Globus pallidus (tissue), 1 donor: ENCODE measurements at places on chromosomes 7 and 10.

DNA sequence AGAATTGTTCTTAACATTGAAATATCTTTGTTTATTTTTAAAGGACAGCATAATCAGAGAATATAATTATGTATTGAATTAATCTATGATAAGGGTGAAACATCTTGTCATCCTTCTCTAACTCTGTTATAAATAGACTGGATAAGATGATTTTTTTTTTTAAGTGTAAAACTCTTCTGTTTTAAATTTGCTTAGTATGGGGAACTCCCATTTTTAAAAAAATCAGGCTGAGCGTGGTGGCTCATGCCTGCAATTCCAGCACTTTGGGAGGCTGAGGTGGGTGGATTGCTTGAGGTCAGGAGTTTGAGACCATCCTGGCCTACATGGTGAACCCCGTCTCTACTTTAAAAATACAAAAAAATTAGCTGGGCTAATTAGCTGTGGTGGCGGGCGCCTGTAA lies 9.4 kb upstream of the HERC4 start:
- no peak for DNase-seq

DNA sequence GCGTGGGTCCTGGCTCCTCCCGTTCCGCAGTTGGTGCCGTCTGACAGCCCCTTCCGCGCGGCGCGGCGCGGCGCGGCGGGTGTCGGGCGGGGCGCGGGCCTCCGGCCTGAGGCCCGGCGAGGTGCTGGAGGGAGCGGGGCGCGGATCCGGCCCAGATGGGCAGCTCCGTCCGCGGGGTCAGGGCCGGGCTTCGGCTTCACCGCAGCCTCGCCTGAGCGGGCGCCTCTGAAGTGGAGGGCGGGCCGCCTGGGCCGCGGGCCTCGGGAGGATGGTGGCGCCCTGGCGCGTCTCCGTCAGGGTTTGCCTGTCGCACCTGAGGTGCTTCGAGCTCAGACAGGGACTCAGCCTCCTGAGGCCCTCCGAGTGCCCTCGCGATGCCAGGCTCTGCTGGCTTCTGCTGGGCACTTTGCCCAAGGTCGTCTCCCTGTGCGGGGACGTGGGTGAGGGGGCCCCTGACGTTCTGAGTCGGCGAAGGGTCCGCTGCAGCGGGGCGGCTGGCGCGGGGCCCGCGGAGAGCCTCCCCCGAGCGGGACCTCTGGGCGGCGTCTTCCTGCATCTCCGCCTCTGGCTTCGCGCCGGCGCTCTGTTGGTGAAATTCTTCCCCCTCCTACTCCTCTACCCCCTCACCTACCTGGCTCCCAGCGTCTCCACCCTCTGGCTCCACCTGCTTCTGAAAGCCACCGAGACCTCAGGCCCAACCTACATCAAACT lies 473 bp downstream of the ADCK2 start:
- DNase-seq, result peak; percentile 37

DNA sequence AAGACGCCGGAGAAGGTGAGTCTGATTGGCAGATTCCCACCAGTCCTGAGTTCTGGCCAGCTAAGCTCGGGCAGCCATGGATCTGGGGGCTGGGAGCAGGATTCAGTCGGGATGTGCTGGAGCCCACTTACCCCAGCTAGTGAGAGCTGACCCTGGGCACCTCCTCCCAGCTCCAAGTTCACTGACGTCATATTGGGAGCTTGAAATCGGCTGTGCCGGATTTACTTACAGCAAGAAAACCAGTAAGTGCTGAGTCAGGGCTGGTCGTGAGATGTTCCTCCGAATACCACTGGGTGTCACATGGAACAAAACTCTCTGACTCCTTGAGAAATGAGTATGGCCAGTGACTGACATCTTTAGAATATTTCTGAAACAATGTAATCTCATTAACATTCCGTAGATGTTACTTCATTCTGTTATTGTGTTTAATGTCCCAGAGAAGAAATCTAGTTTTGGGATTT lies 621.2 kb downstream of the SDK1 start:
- DNase-seq, result peak; percentile 69

DNA sequence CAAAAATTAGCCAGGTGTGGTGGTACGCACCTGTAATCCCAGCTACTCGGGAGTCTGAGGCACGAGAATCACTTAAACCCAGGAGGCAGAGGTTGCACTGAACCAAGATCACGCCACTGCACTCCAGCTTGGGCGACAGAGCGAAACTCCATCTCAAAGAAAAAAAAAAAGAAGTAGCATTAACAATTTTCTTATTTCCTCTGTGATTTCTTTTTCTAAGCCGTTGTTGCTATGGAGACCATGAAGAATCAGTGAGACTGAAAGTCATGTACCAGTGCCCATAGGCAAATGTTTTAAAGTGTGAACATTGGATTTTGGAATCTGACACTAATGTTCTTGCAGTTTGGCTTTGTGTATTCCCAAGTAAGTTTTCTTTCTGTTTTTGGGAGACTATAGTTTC lies 18.4 kb upstream of the MAP3K8 start:
- no peak for DNase-seq

GRCh38 chr7:78472519-78472918 lies 673.9 kb downstream of the PHTF2 start:
- no peak for DNase-seq

DNA sequence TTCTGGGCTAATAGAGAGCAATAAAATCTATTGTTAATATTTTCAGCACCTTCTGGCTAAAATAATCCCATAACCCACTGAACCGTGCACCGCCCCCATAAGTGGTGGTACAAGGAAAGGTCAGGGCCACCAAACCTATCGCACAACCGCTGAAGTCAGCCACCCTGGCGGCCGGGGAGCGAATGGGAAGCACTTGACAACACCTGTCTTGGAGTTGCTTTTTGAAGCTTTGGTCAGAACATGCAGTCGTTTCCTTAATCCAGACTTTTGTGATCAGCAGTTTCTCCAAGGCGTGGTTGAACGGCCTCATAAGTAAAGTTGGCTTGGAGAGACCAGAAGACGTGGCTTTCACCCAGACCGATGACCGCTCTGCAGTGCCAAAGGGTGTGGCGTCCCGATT lies 97.4 kb downstream of the DNAJB6 start:
- DNase-seq, result no peak

- no peak for DNase-seq
These were observed 850.2 kb downstream of the LRMDA start for GRCh38 chr10:76281659-76282058.

DNA sequence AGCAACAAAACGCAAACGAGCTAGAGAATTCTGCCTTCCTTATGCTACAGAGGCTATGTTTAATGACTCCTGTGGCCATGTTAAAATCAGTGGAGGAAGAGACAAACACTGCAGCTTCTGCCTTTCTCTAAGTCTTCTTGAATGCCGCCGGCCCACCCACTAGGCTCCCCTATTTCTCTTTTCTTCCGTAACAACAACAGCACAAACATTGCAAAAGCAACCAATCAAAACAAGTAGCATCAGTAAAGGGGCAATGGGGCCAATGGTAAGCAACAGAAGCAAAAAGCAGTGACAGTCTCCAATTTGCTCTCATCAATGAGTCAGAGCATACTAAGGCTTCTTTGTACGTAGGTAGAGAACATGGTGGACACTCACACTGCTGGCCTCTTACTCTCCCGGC lies 26.8 kb downstream of the DNAJC1 start:
- peak; percentile 76 for DNase-seq

- peak; percentile 83 for DNase-seq
These were observed 99.6 kb downstream of the SVIL start for GRCh38 chr10:29535012-29535777.

GRCh38 chr7:27302590-27302989 lies 60.0 kb downstream of the EVX1 start:
- DNase-seq, result no peak

DNA sequence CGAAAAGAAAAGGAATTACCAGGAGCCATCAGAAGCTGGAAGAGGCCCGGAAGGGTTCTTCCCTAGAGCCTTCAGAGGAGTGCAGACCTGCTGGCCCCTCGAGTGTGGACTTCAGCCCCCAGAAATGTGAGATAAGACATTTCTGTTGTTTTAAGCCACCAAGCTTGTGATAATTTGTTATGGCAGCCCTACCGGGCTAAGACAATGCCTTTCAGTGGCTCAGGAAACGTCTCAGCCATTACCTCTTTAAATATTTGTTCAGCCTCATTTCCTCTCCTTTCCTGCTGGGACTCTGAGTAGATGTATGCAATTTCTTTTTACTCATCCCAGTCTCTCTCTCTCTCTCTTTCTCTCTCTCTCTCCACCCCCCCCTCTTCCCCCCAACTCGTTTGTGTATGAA lies 174.7 kb upstream of the GRB10 start:
- DNase-seq, result no peak

GRCh38 chr7:99739699-99740572 lies 4.9 kb upstream of the CYP3A7 start:
- no peak for DNase-seq

- peak; percentile 97 for DNase-seq
These were observed at the start of the genes ANKRD16 and FBH1 for GRCh38 chr10:5889624-5890451. ANKRD16 (minus strand) TSS chr10:5889893; CDS start chr10:5889354, 539 bp downstream. FBH1 (plus strand) TSS chr10:5890243; CDS start chr10:5890346, 103 bp downstream.

GRCh38 chr10:131946321-131946751 lies 35.4 kb downstream of the BNIP3 start:
- DNase-seq, result no peak

DNA sequence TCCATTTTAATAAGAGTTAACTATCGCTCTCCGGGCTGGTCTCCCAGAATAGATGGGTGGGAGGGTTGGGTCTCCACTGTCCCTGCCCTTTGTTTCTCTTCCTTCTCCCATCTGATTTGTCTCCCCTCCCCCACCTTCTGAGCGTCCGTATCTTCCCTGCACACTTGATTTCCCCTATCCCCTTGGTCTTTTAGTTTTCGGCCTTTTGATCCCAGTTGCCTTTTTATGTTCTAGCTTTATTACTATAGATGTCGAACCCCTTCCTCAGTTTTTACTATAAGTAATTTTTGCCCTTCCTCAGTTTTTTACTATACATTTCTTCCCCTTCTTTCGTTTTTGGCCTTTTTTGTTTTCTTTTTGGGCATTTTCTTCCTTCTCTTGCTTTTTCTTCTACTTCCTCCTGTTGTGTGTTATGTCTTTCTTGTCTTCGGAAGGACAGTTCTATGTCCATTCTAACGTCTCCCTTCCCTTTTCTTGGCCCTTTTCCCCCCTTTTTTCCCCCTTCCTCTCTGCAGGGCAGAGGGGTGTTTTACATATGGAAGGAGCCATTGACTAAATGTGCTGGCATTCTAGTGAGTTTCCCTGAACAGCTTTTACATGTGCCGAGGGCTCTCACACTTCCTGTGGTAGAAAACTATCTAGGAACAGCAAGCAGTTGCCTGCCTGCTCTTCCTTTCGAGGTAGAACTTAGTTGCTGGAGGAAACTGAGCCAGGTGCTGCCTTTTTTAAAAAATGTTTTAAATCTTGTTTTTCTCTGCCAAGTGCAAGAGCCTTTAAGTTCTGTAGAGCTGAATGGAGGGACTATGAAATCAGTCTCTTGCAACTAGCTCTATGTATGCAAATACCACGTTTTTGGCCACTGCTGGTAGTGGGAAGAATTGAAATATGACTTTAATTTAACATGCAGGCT lies 2.8 kb downstream of the TET1 start:
- DNase-seq, result no peak

DNA sequence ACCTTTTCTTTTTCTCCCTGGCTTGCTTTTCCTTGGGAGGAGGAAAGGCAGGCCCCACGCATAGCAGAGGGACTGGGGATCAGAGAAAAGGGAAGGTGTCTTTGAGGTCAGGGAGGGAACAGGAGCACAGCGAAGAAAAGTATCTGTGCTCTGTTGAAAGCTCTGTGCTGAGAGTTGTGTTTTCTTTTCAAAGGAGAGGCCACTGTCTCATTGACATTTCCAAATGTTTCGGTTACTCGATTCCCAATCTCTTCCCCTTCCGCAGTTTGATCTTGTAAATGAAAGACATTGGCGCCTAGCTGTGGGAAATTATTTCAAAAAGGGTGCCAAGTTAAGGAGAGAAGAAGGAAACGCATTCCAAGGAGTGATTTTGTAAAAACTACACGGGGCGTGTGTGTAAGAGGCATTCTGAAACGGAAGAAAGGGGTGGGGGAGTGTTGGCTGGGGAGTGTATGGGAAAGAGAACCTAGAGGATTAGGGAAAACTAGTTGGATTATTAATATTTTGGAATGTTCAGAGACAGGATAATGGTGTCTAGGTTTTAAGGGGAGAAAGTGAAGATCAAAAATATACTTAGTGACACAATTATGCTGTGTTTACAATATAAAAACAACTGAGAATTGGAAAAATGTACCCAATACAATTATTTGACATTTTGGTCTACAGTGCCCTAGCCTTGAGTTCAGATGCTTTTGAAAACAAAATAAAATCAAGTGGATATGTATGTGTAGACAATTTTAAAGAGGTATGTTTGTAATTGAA lies 708 bp downstream of the KLHDC10 start:
- DNase-seq, result no peak

GRCh38 chr7:117666031-117666430 lies 186.2 kb downstream of the CFTR start:
- no peak for DNase-seq

DNA sequence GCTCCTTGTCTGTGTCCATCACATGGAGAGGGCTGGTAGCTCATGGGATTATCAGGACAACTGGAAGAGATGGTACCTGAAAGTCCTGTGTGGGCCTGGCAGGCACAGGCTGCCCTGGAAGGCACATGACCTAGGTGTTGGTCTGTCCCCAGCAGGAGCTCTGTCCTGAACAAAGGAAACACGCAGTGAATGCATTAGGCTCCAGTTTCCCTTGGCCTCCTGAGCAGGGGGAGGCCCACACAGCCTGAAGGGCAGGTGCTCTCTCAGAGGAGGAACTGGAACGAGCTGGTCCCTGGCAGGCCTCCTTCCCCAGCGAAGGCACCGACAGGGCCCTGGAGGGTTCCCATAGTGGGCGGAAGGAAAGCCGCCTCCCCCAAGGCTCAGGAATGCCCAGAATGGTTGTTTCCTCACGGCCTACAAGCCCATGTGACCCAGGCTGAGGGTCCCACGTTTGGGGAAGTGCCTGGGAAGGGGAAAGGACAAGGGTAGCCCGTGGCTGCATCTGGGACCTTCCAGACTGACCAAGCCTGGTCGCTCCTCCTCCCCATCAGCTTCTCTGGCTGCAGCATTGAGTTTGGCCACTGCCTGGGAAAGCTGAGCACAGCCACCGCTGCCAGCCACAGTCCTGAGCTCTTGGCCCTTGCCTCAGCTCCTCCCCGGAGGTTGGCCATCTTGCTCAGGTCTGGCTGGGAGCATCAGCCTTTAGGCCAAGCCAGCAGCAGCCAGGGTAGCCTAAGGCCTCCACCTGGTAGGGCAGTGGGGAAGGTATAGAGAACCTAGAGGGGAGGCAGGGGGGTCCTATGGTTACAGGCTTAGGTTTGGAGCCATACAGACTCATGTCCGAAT lies 21.8 kb downstream of the CXCL12 start:
- DNase-seq, result no peak

- no peak for DNase-seq
These were observed 16.6 kb downstream of the WDFY4 start for GRCh38 chr10:48701139-48701901.

DNA sequence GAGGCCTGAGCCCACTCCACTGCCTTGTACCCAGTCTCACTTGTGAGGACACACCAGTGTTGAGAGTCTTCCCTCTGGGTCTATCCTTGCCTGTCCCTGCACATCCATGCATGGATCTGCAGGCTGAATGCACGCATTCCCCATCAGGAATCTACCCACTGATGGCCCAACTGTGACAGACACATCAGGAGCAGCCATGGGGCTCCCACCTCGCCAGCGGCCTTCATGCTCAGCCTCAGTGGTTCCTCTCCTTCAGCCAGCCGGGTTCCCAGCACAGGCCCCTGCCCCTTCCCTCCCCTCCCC lies 21.3 kb downstream of the ANTXRL start:
- DNase-seq, result no peak

GRCh38 chr10:85433248-85433647 lies 933.3 kb downstream of the GRID1 start:
- peak; percentile 5 for DNase-seq

GRCh38 chr10:126650161-126650560 lies 20.3 kb downstream of the C10orf90 start:
- no peak for DNase-seq
